ENCODE measurements at places on chromosomes 13 and 19. TPM values are rescaled to one million over a fixed set of nuclear protein-coding genes. Genes with fewer than 3 reads are reported as not detected.

The NBEA gene
- 0.42 TPM for total RNA-seq

The CA11 gene
- total RNA-seq, result 14.1 TPM

The VSIG10L gene
- 1.6 TPM for total RNA-seq

The CYP2A7 gene
- total RNA-seq, result not detected

The FFAR3 gene
- 1.2 TPM for total RNA-seq

The ZNF724 gene
- total RNA-seq, result 13.9 TPM

The ALG11 gene
- 29.9 TPM for total RNA-seq

The KCNN1 gene
- total RNA-seq, result not detected

The TMPRSS9 gene
- total RNA-seq, result not detected

The CATSPERD gene
- total RNA-seq, result not detected

The DAND5 gene
- not detected for total RNA-seq

The SMIM44 gene
- not detected for total RNA-seq

The BICRA gene
- 8.9 TPM for total RNA-seq

The GDF15 gene
- not detected for total RNA-seq

The ZNF493 gene
- 10.4 TPM for total RNA-seq

The DNM2 gene
- total RNA-seq, result 133 TPM

The ADM5 gene
- 12.0 TPM for total RNA-seq

The DCLK1 gene
- not detected for total RNA-seq

Data from activated naive CD8-positive, alpha-beta T cell treated with anti-CD3 and anti-CD28 coated beads for 36 hours (primary cell).